ENCODE measurements at places on chromosomes 5 and 9.

DNA sequence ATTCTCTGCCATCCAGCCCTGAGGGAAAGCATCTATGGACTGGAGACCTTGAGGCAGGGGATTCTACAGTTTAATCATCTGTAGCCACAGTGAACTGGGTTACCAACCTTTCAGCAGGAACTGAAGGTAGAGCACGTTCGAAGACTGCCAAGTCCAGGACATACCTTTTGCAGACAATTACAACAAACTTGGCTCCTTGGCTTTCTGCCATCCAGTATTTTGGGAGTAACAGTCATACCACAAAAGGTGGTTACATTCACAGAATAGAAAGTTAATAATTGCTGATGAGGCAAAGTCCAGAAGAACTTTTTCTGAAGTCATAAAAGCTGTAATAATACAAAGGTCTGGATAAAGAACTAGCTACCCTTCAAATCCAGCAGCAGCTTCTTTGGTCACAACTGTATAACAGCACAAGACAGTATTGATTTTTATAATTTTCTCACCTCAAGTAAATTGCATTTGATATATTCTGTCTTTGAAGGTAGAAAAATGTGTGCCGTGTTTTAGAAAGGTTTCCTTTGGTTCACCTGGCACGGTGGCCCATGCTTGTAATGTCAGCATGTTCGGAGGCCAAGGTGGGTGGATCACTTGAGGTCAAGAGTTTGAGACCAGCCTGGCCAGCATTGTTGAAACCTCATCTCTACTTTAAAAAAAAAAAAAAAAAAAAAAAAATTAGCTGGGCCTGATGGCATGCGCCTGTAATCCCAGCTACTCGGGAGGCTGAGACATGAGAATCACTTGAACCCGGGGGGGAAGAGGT is 236.6 kb downstream of the NR3C1 start:
- DNase-seq, result no peak

- no peak for DNase-seq
These were observed 15.8 kb downstream of the SH3GLB2 start for GRCh38 chr9:129012343-129012742.

DNA sequence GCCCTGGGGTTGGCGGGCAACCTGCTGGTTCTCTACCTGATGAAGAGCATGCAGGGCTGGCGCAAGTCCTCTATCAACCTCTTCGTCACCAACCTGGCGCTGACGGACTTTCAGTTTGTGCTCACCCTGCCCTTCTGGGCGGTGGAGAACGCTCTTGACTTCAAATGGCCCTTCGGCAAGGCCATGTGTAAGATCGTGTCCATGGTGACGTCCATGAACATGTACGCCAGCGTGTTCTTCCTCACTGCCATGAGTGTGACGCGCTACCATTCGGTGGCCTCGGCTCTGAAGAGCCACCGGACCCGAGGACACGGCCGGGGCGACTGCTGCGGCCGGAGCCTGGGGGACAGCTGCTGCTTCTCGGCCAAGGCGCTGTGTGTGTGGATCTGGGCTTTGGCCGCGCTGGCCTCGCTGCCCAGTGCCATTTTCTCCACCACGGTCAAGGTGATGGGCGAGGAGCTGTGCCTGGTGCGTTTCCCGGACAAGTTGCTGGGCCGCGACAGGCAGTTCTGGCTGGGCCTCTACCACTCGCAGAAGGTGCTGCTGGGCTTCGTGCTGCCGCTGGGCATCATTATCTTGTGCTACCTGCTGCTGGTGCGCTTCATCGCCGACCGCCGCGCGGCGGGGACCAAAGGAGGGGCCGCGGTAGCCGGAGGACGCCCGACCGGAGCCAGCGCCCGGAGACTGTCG is 976 bp downstream of the RXFP3 start:
- DNase-seq, result no peak

DNA sequence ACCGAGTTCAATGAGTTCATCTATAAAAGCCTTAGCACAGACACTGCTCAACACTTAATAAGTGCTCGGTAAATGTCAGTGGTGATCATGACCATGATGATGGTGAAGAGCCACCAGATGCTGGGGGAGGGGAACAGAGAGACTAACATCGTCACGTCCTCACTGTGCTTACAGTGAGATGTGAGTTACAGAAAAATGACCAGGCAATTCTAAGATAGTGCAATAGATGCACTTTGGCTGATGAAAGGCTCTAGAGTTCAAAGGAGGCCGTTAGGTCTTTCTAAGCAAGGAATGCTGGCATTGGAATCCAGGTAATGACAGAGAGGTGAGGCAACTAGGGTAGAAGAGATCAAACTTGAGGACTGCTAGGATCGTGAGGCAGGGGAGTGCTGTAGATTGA is 36.7 kb downstream of the ARL15 start:
- DNase-seq, result no peak

DNA sequence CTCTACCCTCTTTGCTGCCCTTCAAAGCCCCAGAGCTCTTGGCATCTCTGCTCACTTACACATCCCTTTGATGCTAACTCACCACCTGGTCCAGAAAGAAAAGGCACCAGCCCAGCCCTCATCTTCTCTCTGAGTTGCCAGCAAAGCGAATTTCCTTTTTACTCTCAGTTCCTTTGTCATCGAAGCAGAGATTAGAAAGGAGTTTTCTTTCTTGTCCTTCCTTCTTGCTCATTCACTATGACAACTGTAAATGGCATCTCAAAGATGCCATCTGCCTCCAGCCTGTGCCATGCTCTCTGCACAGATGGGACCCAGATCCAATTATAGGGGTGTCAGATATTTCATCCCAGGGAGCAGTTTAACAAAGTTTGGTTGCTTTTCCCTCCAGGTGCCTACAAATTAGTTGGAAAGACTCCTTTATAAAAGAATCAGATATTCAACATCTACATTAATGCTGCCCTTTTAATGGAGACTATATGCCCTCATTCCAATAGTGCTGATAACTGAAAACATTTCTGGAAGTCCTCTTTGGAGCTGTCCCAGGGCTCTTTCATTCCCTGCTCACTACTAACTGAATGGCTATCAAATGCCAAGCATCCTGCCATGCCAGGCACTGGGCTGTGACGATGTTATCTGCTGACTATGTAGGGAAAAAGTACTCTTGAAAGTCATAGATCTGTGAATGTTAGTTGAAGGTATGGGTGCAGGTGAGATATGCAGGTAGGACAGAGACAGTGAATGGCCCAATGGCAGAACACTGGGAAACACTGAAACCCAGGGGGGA is 58.9 kb downstream of the SUSD1 start:
- no peak for DNase-seq

- no peak for DNase-seq
These were observed 275.9 kb downstream of the DMRTA1 start for GRCh38 chr9:22722492-22722891.

- DNase-seq, result no peak
These were observed 69.6 kb upstream of the CACNA1B start for GRCh38 chr9:137807721-137808703.

DNA sequence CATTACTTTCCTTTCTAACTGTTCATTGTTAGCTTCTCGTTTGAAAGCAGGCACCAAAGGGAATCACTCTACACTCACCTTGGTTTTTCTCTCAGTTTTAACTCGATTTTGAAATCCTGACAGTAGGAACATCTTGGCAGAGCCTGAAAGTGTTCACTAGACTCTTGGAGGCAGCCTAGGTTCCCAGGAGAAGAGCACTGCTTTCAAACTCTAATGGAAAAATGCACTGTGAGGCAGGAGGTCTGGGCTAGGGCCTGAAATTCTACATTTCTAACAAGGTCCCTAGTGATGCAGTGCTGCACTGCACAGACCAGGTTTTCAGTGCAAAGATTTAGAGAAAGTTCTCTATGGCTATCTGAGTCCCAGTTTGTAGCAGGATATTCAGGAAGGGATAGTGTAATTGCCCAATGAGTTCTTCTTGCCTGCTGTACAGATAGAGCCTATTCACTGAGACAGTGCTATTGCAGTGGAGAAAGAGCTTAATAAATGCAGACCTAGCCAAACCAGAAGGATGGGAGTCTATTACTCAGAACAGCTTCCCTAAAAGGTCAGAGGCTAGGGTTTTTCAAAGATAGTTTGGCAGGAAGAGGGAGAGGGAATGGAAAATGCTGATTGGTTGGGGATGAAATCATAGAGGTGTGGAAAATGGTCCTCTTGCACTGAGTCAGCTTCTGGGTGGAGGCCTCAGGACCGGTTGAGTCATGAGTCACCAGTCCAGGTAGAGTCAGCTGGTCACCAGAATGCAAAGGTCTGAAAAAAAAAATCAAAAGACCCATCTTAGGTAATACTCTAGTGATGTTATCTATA is 153.9 kb downstream of the GPBP1 start:
- DNase-seq, result no peak

- no peak for DNase-seq
These were observed 159.2 kb downstream of the ZNF608 start for GRCh38 chr5:124587280-124587679.

- no peak for DNase-seq
These were observed 48.0 kb upstream of the PHYKPL start for GRCh38 chr5:178280631-178281030.

GRCh38 chr5:141373673-141374317 is at the start of gene PCDHGA6:
Gene PCDHGA6, plus strand, starts transcription at chr5:141373891. Its CDS starts 193 bp downstream, at chr5:141374084.
- DNase-seq, result no peak

- no peak for DNase-seq
These were observed 99.4 kb upstream of the CTNND2 start for GRCh38 chr5:12003680-12004079.

DNA sequence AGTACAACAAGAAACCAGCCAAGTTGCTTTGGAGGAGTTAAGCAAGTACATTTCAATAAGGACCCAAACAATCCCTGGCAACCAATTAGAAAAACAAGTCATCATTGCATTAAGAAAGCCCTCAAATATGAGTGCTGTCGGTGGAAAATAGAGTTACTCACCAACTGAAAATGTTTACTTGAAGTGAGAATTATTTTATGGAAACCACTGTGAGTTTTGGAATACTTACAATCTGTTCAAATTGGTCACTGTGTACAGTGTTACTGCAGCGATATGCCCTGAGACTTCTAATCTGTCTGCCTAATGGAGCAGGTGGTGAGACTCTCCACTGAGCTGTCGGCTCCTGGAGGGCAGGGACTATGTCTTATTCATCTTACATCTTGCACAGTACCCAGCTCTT is 1073.2 kb upstream of the DMAC1 start:
- DNase-seq, result no peak

DNA sequence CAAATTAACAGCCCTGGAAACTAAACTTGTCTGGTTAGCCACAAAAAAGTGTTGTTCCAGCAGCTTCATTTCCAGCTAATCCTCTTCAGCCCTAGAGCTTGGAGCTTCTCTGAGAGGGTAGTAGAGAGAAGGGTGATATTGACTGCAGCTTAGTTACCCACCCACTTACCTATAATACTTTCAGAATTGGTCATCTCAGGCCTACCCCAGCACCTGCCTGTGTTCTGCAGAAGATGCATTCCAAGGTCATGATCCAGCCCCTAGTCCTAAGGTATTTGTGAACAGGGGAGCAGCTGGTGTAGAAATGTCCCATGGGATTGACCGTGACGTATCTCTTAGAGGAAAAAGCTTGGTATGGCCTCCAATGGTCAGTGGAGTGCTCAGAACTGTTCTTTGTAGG is 289.0 kb downstream of the NR3C1 start:
- DNase-seq, result no peak

- no peak for DNase-seq
These were observed 31.1 kb upstream of the FGF1 start for GRCh38 chr5:142716963-142717362.

DNA sequence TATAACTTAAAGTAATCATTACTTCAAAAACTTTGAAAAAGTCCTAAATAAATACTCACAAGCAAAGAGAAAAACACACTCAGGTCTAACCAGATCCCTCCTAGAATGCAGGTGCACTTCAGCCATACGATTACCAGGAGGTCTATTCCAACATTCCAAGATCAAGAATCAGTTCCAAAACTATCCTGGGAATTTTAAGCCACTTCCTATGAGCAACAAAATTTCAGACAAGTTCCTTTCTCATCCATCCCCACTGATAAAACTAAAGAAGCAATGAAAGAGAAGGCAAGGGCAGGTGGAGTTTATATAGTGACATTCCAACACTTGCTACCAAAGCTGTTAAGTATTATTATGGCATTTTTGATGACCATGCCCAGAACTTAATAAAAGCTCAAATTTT is 29.6 kb downstream of the MLLT3 start:
- DNase-seq, result no peak

DNA sequence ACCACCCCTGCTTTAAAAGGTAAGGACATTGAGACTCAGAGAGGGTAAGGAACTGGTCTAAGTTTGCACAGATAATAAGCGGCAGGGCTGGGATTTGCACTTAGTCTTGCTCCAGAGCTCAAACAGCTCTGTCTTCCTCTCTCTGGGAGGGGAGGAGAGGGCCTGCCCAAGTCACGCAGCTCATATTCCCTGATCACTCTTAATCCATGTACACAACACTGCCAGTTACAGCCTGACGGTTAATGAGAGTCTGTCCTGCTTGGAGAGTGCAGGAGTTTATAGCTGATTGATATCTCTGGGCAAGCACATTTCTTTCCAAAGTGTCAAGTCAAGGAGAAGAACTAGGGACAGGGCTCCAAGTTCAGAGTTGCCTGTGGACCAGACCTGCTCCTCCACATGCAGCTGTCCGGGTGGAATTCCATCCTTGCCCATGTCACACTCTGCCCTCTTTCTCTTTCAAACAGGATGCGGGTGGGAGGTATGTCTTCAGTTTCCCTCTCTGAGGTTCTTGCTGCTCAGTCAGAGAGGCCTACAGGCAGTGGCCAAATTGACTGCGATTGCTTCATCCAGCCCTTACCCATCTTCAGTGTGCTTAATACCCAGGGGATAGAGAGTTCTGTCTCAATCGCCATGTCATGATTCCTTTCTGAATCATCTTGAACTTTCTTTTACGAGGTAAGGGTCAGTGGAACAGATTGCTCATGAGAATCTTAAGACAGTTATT is 54.5 kb downstream of the GALNT12 start:
- DNase-seq, result no peak

DNA sequence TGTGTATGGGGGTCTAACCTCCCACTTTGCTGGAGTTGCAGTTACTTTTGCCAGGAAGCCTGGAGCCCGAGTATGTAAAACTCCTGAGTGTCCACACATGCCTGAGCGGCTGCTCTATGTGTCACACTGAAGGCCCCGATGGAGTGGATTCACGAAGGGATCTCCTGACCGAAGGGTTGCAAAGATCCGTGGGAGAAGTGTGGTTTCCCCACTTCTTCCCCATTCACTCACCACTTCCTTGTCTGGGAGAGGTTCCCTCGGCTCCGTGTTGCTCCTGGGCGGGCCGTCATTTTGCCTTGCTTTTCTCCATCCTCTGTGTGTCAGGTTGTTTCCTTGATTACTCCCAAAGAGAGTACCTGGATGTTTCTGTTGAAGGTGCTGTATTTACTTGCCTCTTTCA is 16.2 kb upstream of the IL3 start:
- no peak for DNase-seq

DNA sequence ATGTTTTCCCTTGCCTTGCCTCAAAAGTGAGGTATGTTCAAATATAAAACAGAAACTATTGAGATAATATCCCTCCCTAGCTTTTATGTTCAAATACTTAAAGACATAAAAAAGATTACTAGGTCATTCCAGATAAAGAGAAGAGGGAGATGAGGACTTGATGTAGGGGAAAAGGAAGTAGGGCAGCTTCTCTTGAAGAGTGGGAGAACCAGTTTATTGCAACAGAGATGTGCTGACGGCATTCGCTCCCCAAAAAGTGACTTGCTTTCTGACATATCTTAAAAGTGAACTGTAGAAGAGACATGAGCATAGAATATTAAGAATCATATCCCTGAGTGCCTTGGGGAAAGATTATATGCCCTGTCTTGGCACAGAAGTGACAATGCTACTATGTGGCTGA is 330.2 kb upstream of the NREP start:
- no peak for DNase-seq

GRCh38 chr9:86939321-86939720 is 8.0 kb downstream of the GAS1 start:
- no peak for DNase-seq

GRCh38 chr5:171625646-171626045 is 160.0 kb upstream of the SMIM23 start:
- DNase-seq, result no peak
